ENCODE measurements at places on chromosomes 2 and 18. TPM values are rescaled to one million over a fixed set of nuclear protein-coding genes. Genes with fewer than 3 reads are reported as not detected.

Gene HOXD3
- 1.9 TPM for total RNA-seq

Gene PARD3B
- total RNA-seq, result 21.5 TPM

Gene AGAP1
- total RNA-seq, result 33.0 TPM

Gene TRABD2A
- total RNA-seq, result not detected

Gene MAPK4
- 5.2 TPM for total RNA-seq

Gene CHRND
- 34.2 TPM for total RNA-seq

Gene CXCR1
- total RNA-seq, result 0.31 TPM

Gene GKN1
- total RNA-seq, result not detected

Gene SLC35F6
- total RNA-seq, result 12.4 TPM
